ENCODE measurements at places on chromosomes 3 and 15. TPM values are rescaled to one million over a fixed set of nuclear protein-coding genes. Genes with fewer than 3 reads are reported as not detected.

Gene HYPK
- 10.2 TPM for total RNA-seq

Gene GASK1A
- total RNA-seq, result 7.3 TPM

Gene GHRL
- total RNA-seq, result 1.2 TPM

Gene ZBTB47
- 26.6 TPM for total RNA-seq

Gene TMCO5A
- total RNA-seq, result not detected

Gene STT3B
- 89.9 TPM for total RNA-seq

Data from kidney (tissue), 22 donors.